ENCODE measurements at places on chromosomes 11 and 22.

DNA sequence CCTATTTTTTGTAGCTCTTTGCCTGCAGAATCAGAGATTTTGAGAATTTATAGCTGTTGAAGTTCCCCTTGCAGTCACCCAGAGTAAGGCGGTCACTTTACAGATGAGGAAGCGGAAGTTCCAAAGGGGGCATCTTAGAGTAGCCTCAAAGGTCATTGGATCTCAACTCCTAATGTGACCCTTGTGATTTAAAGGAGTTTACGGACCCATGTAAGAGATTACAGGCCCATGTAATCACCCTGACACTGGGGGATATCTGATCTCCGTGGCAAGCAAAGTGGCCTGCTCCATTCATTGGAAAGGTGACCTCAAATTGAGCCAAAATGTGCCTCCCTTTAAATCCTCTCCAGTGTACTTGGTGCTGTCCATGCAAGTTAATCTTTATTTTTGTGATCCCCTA, 15.7 kb downstream of the P2RX3 start:
- DNase-seq = no peak

DNA sequence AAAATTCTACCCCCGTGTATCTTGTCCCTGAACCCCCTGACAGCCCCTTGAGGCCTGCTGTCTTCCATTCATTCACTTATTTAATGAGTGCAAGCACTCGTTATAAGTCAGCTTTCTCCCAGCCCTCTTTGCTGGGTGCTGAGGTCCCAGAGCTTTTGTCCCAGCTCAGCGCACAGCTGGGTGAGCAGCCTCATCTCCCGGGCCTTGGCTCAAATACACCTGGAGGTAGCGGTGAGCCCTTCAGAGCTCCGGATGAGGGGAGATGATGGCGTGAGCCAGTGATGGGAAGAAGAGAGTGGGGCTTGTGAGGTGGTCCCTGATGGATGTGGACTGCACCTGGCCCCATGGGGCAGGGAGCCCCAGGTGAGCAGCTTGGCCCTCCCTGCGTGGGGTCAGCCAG, 18.1 kb upstream of the ARHGAP8 start:
- no peak for DNase-seq

- DNase-seq = no peak
Observed at GRCh38 chr11:15146271-15147003, 31.7 kb downstream of the INSC start.

DNA sequence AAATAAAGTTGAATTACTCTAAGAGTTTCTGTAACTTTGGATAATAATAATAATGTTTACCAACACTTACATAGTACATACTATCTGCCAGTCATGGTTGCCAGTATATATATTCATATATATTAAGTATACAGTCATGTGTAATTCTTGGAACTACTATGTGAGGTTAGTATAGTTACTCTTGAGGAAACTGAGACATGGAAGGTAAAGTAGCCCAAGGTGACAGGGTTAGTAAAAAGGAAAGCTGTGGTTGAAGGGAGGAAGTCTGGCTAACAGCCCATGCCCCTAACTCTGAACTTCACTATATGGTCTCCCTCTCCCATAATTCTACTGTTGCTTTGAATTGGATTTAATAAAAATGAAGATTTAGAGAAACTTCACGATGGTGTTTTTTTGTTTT, 24.9 kb downstream of the FDX1 start:
- DNase-seq = no peak

- no peak for DNase-seq
Observed at GRCh38 chr22:46293577-46294260, 3.0 kb upstream of the GTSE1 start.

- DNase-seq = no peak
Observed at GRCh38 chr22:42972649-42973535, 42.1 kb downstream of the PACSIN2 start.

- DNase-seq = no peak
Observed at GRCh38 chr11:111697933-111698371, 68.2 kb downstream of the PPP2R1B start.

GRCh38 chr11:64553554-64554201, 37.3 kb upstream of the SLC22A12 start:
- peak; percentile 40 for DNase-seq

GRCh38 chr11:35281169-35281688, 138.1 kb downstream of the SLC1A2 start:
- DNase-seq = no peak

GRCh38 chr11:65053827-65054508, 4.4 kb downstream of the NAALADL1 start:
- DNase-seq = no peak

All from effector CD8-positive, alpha-beta T cell (primary cell).